Effector memory CD4-positive, alpha-beta T cell (primary cell): ENCODE measurements at places on chromosomes 5 and 9.

DNA sequence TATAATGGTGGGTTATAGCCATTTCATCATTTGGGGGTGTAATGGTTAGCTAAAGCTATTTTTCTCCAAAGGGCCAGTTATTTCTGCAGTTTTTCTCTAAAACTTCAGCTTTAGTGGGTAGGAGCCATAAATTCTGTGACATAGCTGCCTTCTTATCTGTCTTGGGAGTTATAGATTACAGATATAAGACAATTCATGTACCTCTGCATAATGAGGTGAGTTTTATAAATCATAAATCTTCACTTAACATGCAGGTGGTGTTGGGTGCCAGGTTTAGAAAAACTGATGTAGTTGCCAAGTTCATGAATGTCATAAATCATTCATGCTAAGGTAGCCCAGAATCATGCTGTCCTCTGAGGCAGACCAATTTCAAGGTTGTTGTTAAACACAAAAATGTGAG is 10.0 kb upstream of the HSPA9 start:
- no peak overlapping the region for H3K4me3 ChIP-seq
- no peak overlapping the region for H3K27ac ChIP-seq
- no peaks in the 10 kb centered on the region for H3K27me3 ChIP-seq
- no peaks in the 10 kb centered on the region for H3K36me3 ChIP-seq

GRCh38 chr9:76944011-76944410 is 38.1 kb upstream of the PRUNE2 start:
- no peak for DNase-seq
- no peaks in the 10 kb centered on the region for H3K36me3 ChIP-seq
- no peak overlapping the region for H3K4me3 ChIP-seq
- H3K4me1 ChIP-seq: no peaks in the 10 kb centered on the region

DNA sequence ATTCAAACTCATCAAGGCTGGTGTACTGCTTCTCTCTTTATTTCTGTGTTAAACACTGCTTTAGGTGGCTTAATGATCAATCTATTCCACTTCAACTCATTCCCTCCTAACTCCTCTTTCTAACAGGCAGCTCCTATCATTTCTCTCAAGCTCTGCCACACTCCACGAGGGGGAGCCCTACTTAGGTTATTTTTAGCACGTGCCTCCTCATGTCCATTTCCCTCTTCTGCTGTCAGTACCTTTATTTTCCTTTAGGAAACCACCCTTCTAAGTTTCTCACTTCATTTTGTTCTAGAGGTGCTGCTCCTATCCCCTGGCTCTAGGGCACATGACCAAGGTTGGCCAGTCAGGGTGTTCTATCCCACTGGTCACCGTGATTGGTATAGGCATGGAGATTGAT is 6.7 kb upstream of the BRINP1 start:
- H3K4me3 ChIP-seq: no peak overlapping the region
- no peak overlapping the region for H3K27ac ChIP-seq
- no peaks in the 10 kb centered on the region for H3K36me3 ChIP-seq
- H3K4me1 ChIP-seq: no peaks in the 10 kb centered on the region
- H3K27me3 ChIP-seq: no peaks in the 10 kb centered on the region

- no peak for DNase-seq
- no peaks in the 10 kb centered on the region for H3K4me1 ChIP-seq
- H3K4me3 ChIP-seq: no peak overlapping the region
- peaks cover 82% of the 10 kb centered on the region for H3K36me3 ChIP-seq
- H3K27me3 ChIP-seq: no peaks in the 10 kb centered on the region
Measured at GRCh38 chr9:127742435-127743088, 7.5 kb upstream of the TOR2A start.

DNA sequence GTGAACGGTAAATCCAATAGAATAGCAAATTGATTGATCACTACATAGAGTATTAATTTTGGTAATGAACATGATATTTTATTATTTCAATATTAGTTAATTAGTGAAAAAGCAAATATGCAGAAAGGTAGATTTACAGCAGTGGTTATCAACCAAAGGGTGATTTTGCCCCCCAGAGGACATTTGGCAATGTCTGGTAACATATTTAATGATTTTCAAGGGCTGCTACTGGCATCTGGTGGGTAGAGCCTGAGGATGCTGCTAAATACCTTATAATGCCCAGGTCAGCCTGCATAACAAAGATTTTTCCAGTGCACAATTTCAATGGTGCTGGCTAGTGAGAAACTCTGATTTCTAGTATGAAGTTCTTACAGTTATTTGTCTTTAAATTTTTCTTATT is 1313.7 kb downstream of the PTPRD start:
- H3K4me3 ChIP-seq: no peak overlapping the region
- H3K4me1 ChIP-seq: no peaks in the 10 kb centered on the region
- H3K27me3 ChIP-seq: no peaks in the 10 kb centered on the region
- H3K36me3 ChIP-seq: no peaks in the 10 kb centered on the region
